Fibroblast of skin of abdomen (primary cell): ENCODE measurements at places on chromosomes 1 and 21.

DNA sequence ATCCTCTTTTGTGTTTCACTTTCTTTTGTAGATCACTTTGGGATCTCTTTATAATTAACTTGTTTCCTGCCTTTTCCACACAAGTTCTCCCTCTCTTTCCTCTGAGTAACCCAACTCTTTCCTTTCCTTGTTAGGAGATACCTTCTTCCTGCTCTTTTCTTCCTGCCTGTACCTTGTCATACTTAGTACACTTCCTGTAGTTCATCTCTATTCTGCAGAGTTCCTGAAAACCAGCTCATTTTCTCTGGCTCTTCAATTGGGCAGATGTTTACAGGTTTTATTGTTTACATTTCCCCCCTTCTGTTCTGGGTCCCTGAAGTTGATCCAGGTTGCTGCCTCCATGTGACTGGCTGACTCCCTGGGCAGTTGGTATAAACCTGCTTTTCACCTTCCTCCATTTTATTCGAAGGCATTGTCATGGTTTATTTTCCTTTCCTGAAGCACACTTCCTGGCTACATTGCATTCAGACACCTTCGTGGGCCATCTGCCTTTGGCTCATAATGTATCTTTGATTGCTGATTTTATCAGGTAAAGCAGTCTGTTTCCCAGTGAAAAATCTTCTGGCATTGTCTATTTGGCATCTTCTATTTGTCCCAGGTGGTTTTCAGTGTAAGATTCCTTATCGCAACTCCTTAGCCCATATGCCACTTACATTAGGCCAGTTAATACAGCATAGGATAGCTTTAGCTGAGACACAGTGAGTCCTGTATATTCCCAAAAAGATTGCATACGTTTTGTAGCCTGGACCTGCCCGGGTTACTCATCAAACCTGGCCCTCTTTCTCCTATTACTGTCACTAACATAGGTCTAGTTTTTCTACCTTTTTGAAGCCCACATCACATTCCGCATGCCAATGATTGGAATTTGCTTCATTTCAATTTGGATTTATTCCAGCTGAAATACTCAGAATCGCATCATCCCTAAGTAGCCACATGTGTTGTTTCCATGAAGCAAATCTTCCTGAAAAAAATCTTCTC is 15.4 kb downstream of the CTH start:
- DNase-seq, result no peak

DNA sequence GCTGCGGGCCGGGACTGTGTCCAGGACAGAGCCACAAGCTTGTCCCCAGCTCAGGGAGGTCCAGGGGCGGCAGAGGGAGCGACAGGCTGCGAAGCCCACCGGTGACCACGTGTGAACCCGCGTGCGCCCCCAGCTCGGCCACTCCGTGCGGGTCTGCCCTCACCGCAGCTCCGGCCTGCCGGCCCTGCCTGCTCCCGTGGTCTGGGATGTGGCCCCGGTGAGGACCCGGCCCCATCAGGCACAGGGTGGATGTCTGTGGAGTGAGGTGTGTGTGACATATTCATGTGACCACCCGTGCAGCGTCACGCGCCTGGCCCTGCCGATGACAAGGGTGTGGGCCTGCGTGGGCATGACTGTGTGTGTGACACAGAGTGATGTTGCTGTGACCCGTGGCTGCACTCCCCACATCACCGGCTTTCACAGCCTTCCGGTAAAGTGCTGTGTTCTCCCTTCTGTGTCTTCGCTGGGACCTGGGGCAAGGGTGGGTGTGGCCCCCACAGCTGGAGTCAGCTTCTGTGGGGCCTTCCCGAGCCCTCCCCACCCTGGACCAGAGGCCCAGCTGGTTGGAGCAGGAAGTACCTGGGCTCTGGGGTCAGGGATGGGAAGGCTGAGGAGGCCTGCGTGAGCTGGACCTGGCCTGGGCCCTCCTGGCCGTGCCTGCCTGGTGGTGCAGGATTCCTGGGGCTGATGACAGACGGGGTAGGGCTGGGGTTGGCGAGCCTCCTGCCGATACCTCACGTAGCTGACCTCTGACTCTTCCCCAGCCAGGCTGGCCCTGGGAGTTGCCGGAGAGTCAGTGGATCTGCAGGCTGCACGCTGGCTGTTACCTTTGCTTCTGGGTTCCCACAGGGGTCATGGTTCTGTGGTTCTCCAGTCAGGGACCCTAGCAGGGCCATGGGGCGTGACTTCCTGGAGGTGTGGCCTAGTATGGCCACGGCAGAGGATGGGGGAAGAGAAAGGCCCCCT is 4.1 kb downstream of the RNF223 start:
- no peak for DNase-seq

DNA sequence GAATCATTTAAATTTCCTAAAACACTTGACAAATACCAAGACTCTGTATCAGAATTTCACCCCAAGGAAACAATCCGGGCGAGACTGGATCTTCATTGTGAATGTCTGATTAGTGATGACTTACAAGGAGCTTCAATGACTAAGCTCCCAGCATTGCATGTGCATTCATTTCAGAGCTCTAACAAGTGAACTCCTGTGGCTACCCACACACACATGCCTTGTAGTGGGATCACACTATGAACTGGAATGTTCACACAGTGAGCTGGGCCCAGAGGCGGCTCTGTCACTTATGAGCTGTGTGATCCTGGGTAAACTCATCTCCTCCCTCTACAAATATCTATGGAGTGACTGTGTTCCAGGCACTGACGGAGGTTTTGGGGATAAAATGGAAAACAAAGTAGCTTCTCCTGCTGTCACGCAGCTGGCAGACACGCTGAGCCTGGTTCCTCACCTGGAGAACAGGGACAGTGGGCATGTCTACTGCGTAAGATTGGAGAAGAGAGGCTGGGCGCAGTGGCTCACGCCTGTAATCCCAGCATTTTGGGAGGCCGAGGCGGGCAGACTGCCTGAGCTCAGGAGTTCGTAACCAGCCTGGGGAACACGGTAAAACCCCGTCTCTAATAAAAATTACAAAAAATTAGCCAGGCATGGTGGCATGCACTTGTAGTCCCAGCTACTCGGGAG is 56.9 kb downstream of the CLSTN1 start:
- DNase-seq, result peak; percentile 100

DNA sequence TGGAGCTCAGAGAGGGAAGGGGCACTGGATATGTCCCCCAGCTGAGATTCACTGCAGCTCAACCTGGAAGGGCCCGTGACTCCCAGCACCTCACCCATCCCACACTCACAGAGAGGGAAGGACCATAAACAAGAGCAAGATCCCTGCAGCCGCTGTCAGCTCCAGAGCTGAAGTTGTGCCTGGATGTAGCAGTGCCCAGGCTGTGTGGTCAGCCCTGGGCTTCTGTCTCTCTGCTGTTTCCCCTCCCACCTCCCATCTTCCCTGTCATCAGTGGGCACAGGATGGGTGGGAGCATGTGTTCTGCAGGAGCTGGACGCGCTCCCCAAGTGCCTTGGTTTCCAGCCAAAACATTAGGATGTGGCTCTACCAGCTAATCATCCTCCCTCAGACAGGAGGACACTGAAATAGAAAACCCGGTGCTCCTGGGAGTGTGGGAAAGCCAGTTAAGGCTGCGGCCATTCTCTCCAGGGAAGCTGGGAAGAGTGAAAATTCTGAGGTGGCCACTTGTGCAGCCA is 282.7 kb downstream of the NPHP4 start:
- DNase-seq, result no peak

DNA sequence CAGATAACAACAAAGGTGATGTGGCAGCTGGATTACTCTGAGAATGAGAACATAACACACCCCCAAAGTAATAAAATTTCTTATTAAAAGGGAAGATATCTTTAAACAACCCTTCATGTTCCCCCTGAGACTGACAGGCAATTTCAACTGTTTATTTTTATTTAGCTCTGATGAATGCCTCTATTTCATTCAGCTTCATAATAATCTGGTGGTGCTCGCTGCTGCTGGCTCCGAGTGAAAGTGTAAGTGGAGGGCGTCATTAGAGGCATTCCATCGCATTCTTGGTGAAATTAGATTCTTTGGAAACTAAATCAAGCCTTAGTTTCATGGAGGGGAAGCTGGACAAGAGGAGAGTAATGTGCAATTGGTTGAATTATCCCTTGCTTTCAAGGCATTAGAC is 128.9 kb downstream of the GRIK1 start:
- DNase-seq, result no peak

- DNase-seq, result no peak
These were observed 21.8 kb downstream of the RGS13 start for GRCh38 chr1:192657760-192658159.

DNA sequence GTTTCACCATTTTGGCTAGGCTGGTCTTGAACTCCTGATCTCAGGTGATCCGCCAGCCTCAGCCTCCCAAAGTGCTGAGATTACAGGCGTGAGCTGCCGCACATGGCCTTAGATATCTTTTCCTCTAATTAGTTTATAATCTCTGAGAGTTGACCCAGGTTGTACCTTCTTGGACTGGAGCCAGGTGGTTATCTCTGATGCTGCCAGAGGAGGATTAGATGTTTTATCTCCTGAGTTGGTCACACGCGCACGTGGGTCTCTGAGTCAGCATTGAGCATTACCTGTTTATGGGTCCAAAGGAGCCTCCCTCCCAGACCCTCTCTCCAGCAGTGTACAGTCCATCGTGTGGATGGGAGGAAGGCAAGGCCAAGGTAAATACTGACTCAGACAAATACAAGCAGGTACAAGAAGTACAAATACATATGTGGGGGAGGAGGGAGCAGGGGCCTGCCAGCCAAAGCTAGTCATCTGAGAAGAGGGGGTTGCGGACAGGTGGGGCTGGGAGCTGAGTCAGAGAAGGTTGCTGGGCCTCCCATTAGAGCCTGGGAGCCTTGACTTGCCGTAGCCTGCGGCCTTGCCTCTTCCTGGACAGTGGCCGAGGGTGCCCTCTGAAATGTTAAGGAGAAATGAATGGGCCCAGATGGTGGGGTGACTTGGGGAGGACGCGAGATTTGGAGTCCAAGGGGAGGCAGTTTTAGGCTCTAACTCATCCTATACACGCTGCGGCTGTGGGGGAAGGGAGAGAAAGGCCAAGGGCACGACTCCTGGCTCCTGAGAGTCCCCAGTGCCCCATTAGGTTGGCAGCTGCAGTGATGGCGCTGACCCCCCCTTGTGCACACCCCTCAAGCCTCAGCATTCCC is 13.1 kb downstream of the IL6R start:
- no peak for DNase-seq

DNA sequence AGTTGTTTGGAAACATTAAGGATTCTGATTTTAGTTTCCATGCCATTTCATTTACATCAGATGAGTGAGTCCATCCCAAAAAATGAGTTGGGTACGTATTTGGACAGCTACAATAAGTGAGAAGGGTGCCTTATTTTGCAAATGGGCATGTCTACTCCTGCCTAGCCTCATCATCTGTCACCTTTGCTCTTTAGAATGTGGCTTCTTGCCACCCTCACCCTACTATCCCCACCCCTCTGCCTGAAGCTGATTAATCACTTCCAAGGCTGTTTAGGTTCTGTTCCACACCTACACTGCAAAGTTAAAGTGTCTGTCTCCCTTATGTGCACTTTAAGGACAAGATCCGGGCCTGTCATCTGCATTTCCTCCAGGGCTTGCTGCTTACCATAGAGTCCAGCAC is 61.2 kb downstream of the ST6GALNAC5 start:
- no peak for DNase-seq

DNA sequence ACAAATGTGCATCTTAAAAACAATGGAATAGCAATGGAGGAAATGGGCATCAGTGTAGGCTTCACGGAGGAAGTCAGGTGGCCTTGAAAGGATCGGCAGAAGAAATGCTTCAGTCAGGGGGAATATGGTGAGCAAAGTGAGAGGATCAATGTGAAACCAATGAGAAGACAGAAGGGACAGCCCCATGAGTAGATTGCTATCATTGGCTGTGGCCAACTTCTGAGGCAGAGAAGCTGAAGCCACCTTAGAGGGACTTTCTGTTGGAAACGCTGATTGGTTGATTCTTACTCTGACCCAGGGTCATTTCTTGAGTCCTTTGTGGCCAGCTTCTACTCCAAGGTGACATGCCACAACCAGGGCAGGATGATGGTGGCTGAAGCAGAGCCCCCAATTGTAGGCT is 130.7 kb upstream of the ZNF648 start:
- DNase-seq, result no peak

DNA sequence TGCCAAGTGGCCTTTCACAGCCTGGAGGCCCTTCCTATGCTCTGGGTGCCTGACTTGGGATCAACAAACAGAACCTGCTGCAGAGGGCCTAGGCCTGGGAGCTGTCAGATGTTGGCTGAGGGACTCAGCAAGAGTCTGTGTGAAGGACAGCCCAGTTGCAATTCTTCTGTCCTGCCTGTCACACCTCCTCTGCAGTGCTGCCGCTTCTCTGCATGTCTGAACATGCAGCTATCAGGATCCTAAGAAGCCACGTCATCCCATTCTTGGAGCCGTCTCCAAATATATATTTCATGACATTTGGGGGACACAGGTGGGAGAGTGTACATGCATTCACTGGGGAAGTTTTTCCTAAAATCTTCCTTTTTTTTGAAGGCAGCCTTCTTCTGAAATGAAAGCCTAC is 8.6 kb downstream of the FCAMR start:
- DNase-seq, result no peak

GRCh38 chr1:170698301-170699275 is 34.7 kb downstream of the PRRX1 start:
- DNase-seq, result peak; percentile 87

- DNase-seq, result no peak
These were observed 68.0 kb downstream of the PDE9A start for GRCh38 chr21:42721341-42721824.

- no peak for DNase-seq
These were observed 168.5 kb upstream of the IRF2BP2 start for GRCh38 chr1:234778221-234779159.

DNA sequence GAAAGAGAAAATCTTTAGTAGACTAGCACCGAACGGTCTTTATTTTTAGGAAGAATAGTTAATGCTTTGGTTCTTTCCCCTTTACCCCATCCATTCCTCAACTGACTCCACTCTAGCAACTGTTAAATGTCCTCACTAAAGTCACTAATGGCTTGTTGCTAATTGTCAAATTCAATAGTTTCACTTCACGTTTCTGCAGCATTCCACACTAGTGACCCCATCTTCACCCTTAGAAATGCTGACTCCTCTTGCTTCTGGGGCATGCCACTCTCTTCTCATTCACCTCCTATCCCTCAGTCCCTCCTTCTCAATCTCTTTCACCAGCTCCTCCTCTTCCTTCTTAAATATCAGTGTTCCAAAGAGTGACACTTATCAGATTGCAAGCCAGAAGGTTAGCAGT is 19.4 kb upstream of the CADM3 start:
- no peak for DNase-seq

- no peak for DNase-seq
These were observed 9.2 kb downstream of the ADPRS start for GRCh38 chr1:36097693-36098585.

GRCh38 chr1:10050611-10051010 is 17.9 kb downstream of the UBE4B start:
- DNase-seq, result no peak

GRCh38 chr1:43625063-43625780 is 24.7 kb upstream of the KDM4A start:
- DNase-seq, result no peak

DNA sequence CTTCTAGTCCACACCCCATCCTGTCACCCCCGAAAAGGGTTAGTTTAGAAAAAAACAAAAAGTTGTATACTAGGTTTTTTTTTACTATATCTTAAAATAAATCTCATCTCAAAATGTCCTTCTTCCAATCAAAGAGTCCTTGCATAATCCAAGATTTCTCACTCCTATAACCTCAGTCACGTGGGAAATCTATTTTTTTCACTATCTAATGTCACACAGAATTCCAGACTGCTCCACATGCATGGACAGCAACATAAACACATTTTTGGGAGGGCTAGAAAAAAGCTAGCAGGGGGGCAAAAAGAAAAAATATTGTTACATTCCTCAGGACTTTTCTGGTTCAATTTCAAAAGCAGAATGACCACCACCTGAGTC is 39.3 kb downstream of the TGFBR3 start:
- DNase-seq, result no peak

GRCh38 chr1:54887665-54888071 is 673 bp upstream of the DHCR24 start:
- no peak for DNase-seq

- peak; percentile 30 for DNase-seq
These were observed 48.7 kb upstream of the DNAH14 start for GRCh38 chr1:224880593-224881307.
